ENCODE measurements at places on chromosomes 11 and 22.
A peak's percentile ranks its signal among the peaks of the same experiment; 100 is the strongest.

- DNase-seq = no peak
Observed at GRCh38 chr11:103872748-103873147, 163.7 kb upstream of the DDI1 start.

DNA sequence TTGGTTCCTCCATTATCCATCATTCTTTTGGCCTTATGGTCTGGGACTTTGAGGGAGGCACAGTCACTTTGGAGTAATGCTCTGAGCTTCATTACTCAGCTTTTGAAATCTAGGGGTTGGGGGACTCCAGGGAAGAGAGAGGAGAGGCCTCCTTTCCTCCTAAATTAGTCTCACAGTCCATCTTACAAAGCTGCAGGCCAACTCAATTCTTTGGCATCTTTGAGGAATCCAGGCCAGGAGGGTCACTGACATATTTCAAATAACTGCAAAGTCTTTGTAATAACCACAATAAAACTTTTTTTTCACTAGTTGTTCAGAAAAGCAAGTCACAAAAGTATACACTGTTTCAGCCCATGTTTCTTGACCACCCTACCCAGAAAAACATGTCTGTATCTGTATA, 73.3 kb upstream of the FAR1 start:
- peak; percentile 25 for DNase-seq

GRCh38 chr11:45843158-45843924, 3.9 kb upstream of the CRY2 start:
- peak; percentile 84 for DNase-seq

DNA sequence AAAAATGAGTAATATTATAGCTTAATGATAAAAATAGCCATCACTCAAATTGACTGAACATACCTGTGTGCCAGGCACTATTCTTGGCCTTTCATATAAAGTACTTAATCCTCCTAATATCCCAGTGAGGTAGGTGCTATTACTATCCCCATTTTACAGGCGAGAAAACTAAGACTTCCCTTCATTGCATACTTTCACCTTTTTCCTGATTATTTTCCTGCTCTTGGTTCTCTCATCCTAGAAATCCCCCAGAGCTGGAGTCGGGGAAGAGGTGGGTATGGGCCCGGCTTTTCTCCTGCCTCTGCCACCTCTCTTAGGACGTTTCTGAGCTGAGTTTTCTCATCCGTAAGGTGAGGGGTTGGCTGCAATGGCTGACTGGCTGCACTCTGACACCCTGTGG, 2.2 kb downstream of the NPTXR start:
- DNase-seq = no peak

Data from fibroblast of the aortic adventitia (primary cell).